ENCODE measurements at places on chromosomes 11 and 22. TPM values are rescaled to one million over a fixed set of nuclear protein-coding genes. Genes with fewer than 3 reads are reported as not detected.

Gene TMEM191B
- 1.3 TPM for total RNA-seq

Gene TOM1
- 24.7 TPM for total RNA-seq

Gene ART1
- total RNA-seq = not detected

Gene OR52I1
- not detected for total RNA-seq

Gene C11orf97
- not detected for total RNA-seq

Gene CHCHD10
- total RNA-seq = 7.2 TPM

Gene SCUBE2
- not detected for total RNA-seq

Gene GPR83
- 0.07 TPM for total RNA-seq

Gene MS4A4A
- total RNA-seq = not detected

Gene SHANK3
- 1.8 TPM for total RNA-seq

Measured in airway epithelial cell (primary cell).